ENCODE measurements at places on chromosomes 2 and 18.
A peak's percentile ranks its signal among the peaks of the same experiment; 100 is the strongest.

DNA sequence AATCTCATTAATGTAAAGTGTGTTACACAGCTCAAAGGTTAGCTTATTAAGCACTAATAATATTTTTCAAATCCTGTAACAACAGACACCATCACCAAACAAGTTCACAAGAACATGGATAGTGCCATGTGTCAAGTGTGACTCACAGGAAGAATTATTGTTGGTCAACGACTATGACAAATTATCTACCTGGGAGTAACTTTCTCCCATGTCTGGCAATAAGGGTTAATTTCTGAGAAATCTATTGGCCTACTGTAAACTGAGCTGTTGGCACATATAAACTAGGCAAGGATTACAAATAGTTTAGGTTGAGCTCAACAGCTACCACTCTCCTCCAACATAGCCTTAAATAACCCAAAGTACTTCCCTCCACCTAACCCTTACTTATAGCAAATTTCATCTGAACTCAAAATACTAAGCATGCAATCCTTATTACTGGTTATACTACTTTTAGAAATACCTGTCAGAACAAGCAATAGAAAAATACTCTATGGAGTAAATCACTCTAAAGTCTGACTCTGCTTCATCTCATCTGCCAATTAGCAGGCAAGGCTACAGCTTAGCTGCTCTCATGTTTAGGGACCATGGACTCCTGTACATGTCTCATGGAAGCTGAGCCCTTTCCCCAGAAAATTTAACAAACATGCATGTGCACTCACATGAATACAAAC is 223.0 kb downstream of the NBAS start:
- H3K4me3 ChIP-seq = no peak overlapping the region
- no peak overlapping the region for H3K27ac ChIP-seq
- DNase-seq = no peak

- no peak overlapping the region for H3K27ac ChIP-seq
- no peaks in the 10 kb centered on the region for H3K27me3 ChIP-seq
- no peaks in the 10 kb centered on the region for H3K36me3 ChIP-seq
Measured at GRCh38 chr2:240377366-240377765, 58.1 kb upstream of the GPC1 start.

DNA sequence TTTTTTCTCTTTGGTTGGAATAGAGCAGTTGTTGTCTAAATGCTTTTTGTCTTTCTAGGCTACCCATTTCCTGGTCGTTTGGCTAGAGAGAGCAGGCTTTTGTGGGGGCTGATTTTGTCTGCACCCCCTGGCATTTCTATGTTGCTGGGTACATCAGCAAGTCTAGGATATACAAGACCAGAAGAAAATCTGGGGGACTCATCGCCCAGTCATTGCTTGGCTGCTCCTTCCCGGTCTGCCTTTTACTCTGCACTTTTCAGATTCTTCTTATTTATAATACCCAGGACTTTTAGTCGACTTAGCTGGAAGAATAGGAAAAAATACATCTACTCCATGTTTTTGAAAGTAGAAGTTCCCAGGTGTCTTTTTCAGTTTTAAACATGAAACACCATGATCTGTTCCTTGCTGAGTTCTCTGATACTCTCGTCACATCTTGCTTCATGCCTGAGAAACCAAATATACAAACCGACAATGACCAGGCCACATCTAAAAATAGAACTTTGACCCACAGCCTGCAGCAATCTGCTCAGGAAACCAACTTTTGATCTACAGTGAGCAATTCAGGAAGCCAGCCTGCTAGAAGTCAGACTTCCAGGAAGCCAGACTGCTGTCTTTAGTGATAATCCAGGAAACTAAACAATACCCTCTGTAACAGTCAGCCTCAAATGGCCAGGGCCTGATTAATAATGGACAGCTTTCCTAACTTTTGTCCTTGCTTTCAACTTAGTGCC is 163.8 kb upstream of the MEX3C start:
- no peak overlapping the region for H3K27ac ChIP-seq
- no peak for DNase-seq
- H3K4me1 ChIP-seq = no peaks in the 10 kb centered on the region
- H3K4me3 ChIP-seq = no peak overlapping the region
- H3K27me3 ChIP-seq = no peaks in the 10 kb centered on the region
- H3K36me3 ChIP-seq = no peaks in the 10 kb centered on the region

DNA sequence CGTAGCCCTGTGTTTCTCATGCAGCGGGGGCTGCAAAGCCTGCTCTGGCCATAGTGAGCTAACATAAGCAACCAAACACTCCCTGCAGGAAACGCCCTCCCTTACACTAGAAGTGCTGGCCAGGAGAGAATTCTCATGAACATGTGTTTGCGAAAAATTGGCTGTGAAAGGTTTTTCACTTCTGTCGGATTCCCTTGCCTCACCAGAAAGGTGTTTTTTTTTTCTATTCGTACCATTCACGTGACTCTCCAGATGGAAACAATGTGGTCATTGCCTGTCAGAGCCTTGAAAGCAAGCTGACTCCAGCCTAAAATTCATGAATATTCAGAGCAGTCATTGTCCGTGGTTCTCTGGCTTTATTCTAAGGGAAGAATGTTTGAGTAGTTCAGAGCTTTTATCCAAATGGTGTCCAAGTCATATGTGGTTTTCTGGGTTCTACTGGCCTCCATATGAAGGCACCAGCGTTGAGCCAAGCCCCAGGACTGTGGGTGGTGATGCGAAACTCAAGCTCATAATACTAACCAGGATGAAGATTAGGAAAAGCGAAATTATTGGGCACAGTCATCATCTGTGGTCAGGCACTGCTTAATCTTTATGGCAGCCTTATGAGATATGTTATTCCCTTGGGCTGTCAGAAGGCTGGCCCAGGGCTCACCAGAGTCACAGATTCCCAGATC is 236.4 kb downstream of the ALPK2 start:
- no peak for DNase-seq
- H3K4me3 ChIP-seq = no peak overlapping the region
- H3K27me3 ChIP-seq = no peaks in the 10 kb centered on the region
- no peak overlapping the region for H3K27ac ChIP-seq

DNA sequence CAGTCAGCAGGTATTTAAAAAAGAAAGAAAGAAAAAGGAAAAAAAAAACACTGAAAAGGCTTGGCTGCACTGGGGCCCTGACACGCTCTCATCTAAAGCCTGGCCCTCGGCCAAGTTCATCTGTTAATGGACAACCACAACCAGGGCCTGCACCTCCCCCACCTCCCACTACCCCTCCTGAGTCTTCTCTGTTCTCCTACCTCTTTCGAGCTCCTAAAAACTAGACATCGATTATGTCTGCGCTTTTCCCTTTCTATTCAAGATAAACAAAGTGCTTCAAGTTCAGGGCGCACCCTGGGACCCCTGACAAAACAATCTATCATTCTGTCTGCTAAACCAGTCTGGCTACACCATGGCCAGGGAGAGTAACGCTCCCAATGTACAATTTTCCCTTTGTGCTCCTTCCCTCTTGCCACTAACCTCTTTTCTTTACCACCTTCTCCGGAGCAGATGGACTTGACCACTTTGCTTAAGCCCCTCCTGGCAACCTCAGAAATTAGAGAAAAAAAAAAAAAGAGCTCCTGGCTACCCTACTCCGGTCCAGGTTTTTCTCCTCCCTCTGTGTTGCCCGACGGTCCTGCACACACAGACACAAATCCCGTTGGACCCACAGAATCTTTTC is 22.7 kb downstream of the BCL11A start:
- H3K27ac ChIP-seq = no peak overlapping the region
- H3K4me1 ChIP-seq = no peaks in the 10 kb centered on the region
- H3K27me3 ChIP-seq = no peaks in the 10 kb centered on the region
- peak; percentile 85 for DNase-seq
- H3K36me3 ChIP-seq = no peaks in the 10 kb centered on the region

GRCh38 chr2:236643480-236643879 is 73.9 kb downstream of the ACKR3 start:
- DNase-seq = no peak
- H3K27me3 ChIP-seq = no peaks in the 10 kb centered on the region
- peaks cover 10% of the 10 kb centered on the region for H3K4me1 ChIP-seq
- peak overlapping the region; percentile 65 for H3K27ac ChIP-seq
- no peak overlapping the region for H3K4me3 ChIP-seq

GRCh38 chr2:239114616-239115265 is 266.9 kb downstream of the TWIST2 start:
- H3K27ac ChIP-seq = no peak overlapping the region
- peaks cover 8% of the 10 kb centered on the region for H3K36me3 ChIP-seq
- no peak for DNase-seq
- no peaks in the 10 kb centered on the region for H3K4me1 ChIP-seq
- H3K27me3 ChIP-seq = no peaks in the 10 kb centered on the region
- no peak overlapping the region for H3K4me3 ChIP-seq

GRCh38 chr2:239444626-239445577 is 44.1 kb upstream of the HDAC4 start:
- no peaks in the 10 kb centered on the region for H3K36me3 ChIP-seq
- no peaks in the 10 kb centered on the region for H3K27me3 ChIP-seq
- no peak overlapping the region for H3K4me3 ChIP-seq
- peaks cover 10% of the 10 kb centered on the region for H3K4me1 ChIP-seq

DNA sequence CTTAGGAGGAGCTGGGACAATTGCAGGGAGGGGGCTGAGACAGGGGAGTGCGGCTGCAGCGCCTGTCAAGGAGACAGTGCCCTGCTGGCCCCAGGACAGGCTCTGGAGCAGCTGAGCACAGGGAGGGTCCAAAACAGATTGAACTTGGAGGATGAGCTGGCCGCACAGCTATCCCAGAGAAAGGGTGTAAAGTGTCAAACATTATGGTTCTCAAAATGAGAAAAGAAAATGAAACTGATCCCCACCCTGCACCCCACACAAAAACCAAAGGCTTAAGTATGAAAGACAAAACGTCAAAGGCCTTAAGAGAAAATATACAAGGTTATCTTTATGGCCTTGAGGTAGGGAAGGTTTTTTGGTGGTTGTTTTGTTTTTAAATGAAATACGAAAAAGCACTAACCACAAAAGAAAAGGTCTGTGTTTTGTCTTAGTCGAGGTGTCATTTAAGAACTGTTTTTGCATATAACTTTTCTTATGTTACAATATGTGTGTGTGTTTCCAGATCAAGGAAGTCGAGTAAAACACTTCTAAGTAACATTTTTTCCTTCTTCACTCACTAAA is 111.8 kb downstream of the HDAC4 start:
- H3K27ac ChIP-seq = no peak overlapping the region
- no peaks in the 10 kb centered on the region for H3K27me3 ChIP-seq
- no peaks in the 10 kb centered on the region for H3K36me3 ChIP-seq
- DNase-seq = no peak
- H3K4me3 ChIP-seq = no peak overlapping the region

DNA sequence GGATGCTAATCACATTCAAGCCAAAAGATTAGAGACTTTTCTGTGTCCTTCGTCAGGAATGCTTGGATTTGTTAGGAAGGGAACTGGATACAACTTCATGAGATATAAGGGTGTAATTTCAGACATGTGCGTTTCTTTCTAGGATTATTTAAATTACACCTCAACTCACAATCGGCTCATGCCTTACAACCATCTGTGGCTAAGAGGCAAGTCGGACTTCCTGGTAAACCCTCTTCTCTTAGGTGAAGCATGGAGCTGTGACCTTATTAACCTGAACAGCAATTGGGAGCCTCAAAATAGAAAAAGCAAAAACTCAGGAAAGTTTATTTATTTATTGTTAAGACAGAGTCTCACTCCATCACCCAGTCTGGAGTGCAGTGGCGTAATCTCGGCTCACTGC is 61.8 kb downstream of the SEMA4F start:
- H3K4me3 ChIP-seq = no peak overlapping the region
- no peaks in the 10 kb centered on the region for H3K36me3 ChIP-seq
- no peaks in the 10 kb centered on the region for H3K27me3 ChIP-seq
- H3K4me1 ChIP-seq = no peaks in the 10 kb centered on the region
- no peak overlapping the region for H3K27ac ChIP-seq

DNA sequence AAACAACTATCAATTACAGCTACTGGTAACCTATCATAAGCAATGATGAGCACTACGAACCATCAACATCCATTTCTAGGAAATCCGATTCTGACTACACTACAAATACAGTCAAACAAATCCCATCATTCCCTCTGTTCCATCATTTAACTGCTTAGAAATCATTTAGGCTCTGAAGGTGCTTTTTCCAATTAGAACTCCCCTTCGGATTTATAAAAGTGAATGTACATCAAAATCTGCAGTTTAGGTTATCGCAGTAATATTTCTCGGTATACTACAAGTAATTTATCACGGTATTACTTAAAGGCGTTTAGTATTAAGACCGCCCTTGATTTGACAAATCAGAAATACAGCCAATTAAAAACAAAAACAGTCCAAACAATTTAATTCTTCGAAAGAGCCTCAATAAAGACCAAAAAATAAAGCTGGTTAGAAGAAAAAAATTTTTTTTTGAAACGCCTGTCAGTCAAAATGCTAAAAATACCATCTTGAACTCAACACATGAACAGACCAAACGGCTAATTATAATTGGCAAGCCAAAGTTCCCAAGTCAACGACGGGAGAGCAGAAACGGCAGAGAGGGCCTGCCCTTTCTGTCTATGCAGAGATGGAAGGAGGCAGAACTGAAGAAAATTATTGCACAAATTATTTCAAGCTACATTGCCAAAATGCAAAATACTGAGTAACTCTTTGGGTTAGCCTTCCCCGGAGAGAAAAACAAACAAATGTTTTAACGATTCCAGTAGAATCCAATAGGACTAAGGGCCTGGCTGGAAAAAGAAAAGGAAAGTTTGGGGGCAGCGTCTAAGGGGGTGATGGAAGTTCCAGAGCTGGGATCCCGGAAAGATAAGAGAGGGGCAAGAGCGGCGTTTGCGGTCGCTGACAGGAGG is 1.2 kb downstream of the VPS54 start:
- H3K4me1 ChIP-seq = peaks cover 18% of the 10 kb centered on the region
- no peaks in the 10 kb centered on the region for H3K27me3 ChIP-seq
- no peaks in the 10 kb centered on the region for H3K36me3 ChIP-seq
- peak overlapping the region; percentile 96 for H3K27ac ChIP-seq

DNA sequence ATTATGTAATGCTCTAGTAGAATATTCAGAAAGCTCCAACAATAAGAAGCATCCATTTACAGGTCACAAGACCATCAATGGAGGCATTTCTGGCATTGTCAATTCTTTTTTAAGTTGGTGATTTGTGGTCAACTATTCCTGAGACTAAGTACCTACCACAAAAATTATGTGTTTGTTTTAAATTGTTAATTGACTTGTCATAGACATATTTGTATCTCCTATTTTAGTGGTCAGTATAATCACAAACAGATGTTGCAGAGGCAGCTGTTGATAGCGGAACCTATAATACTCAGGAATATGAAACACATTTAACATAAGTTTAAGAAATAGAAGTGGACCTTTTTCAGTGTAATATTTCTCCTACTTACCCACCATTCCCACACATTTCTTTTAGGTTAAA is 430.1 kb downstream of the CCDC85A start:
- no peak overlapping the region for H3K27ac ChIP-seq
- no peaks in the 10 kb centered on the region for H3K27me3 ChIP-seq
- H3K36me3 ChIP-seq = no peaks in the 10 kb centered on the region
- no peak overlapping the region for H3K4me3 ChIP-seq
- H3K4me1 ChIP-seq = no peaks in the 10 kb centered on the region
- DNase-seq = no peak

GRCh38 chr2:196220671-196221070 is 49.3 kb upstream of the STK17B start:
- H3K36me3 ChIP-seq = no peaks in the 10 kb centered on the region
- H3K4me1 ChIP-seq = no peaks in the 10 kb centered on the region
- no peak for DNase-seq
- no peak overlapping the region for H3K4me3 ChIP-seq
- H3K27ac ChIP-seq = no peak overlapping the region

GRCh38 chr2:139367416-139367815 is 587.2 kb upstream of the NXPH2 start:
- DNase-seq = no peak
- H3K4me3 ChIP-seq = no peak overlapping the region
- H3K36me3 ChIP-seq = no peaks in the 10 kb centered on the region
- H3K4me1 ChIP-seq = no peaks in the 10 kb centered on the region
